ENCODE measurements at places on chromosomes 11 and 22.

DNA sequence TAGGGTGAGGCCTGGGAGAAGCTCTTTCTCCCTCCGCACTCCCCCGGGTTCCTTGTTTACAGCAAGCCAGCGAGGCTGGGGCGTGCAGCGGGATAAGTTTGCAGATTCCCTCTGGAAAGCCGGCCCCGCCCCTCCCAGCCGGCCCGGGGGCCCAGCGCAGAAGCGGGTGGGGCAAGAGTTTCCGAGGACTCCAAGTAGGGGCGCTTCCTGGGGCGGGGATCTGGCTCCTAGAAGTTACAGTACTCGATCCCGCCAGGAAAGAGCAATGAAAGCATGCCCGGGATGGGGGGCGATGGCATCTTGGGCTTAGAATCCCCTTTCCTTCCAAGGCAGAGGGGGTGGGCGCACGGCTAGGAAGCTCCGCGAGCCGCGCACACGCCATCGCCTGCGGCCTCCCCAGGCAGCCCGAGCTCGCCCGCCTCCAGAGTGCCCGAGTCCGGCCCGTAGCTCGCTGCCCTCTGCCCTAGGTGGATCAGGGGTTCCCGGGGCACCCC, 385 bp downstream of the TST start:
- peak; percentile 65 for DNase-seq

GRCh38 chr11:9605742-9606141, 32.3 kb downstream of the WEE1 start:
- DNase-seq: no peak

DNA sequence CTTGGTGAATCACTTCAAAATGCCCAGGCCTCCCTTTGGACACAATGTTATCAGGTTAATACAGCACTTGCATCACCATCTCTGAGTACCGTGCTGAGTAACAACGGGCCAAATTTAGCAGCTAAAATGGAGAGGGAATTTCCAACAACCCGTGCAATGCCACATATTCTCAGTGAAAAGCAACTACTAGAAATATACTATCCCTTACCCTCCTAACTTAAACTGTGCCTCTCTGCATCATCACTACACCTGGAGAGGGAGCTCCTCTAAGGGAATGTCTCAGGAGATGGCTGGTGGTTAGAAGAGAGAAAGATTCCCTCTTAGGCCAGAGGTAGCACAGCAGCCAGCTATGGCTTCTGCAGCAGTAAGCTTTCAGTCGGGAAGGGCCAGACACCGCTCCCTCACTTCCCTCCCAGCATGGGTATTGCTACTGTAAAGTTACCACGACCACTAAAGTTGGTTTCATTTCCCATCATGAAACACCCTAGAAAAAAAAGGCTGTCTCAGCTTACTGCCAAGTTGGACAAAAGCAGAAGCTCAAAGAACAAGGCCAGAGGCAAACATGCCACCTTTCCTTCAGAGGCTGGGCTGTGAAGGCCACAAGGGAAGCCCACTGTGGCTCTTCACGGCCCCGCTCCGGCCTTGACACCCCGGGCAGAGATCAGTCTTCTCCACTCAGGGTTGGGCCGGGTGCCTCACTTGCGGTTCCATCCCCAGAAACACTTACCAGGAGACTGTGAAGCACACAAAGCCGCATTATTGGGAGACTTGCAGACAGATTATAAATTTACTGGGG, 3.9 kb downstream of the MAML2 start:
- DNase-seq: no peak

GRCh38 chr11:111245425-111245824, at the start of gene POU2AF2:
Gene POU2AF2 (plus strand): TSS chr11:111245725. CDS start chr11:111245854, 129 bp downstream.
- DNase-seq: no peak

DNA sequence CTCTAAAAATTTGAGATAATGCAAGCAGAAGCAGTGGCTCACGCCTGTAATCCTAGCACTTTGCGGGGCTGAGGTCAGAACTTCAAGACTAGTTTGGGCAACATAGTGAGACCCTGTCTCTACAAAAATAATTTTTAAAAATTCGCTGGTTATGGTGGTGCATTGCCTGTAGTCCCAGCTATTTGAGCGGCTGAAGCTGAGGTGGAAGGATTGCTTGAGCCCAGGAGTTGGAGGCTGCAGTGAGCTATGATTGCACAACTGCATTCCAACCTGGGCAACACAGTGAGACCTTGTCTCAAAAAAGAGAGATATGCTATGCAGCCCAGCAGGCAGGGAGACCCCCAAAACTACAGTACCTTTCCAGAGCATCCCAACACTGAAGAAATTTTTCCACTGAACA, 2.3 kb downstream of the CTSC start:
- no peak for DNase-seq

GRCh38 chr11:64036087-64037026, 626 bp downstream of the FLRT1 start:
- DNase-seq: no peak

DNA sequence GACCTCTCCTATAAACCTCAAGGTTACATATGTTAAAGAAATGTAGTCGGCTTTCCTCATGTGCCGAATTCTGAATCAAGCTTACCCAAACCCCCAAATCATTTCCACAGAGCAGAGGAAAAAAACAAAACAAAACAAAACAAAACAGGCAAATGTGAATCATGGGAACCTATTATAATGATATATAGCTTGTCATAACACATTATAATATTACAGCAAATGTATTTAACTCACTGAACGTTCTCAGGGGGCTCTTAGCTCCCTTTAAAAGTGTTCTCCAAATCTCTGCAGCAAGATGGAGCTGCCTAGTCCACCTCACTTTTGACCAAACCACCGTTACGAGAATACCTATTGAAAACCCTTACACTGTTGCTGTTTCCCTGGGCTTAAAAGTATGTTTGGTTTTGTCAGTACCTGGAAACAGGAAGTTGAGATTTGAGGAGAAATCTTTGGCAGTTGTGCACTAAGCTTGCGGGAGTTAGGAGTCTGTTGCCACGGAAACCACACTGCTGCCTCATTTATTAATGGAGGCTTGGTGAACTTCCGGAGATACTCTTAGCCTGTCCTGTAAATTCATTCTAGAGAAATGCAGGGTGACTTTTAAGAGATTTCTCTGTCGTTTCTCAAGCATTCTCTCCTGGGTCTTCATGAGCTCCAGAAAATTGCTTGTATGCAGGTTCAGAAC, 167.0 kb upstream of the RASSF10 start:
- DNase-seq: no peak

GRCh38 chr11:132429685-132430084, 1059.3 kb downstream of the NTM start:
- DNase-seq: no peak

DNA sequence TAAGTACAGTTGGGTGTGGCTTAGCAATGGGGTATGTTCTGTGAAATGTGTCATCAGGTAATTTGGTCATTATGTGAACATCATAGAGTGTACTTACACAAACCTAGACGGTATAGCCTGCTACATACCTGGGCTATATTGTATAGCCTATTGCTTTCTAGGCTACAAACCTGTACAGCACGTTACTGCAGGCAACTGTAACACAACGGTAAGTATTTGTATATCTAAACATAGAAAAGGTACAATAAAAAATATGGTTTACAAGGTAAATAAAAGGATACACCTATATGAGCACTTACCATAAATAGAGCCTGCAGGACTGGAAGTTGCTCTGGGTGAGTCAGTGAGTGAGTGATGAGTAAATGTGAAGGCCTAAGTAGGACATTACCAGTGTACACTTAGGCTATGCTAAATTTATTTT, 73.1 kb upstream of the GDPD4 start:
- no peak for DNase-seq

DNA sequence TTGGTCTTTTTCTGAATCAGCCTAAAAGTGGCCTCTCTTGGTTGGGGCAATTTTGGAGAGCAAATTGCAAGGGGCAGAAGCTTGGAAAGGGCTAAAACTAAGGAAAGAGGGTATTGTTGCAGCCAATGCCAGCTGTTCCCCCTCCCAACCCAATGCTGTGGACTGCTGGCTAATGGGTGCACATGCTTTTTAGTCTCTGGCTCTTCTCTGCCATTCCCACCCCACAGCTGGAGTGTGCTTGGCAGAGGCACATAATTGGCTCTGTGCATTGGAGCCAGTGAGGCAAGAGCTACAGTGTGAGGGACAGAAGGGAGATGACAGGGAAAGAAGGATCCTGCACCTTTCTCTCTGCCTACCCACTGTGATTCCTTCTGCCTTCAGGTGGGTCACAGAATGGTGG, 140.0 kb downstream of the NECTIN1 start:
- no peak for DNase-seq

All from Caco-2 (cell line).